ENCODE measurements at places on chromosomes 13 and 19.

DNA sequence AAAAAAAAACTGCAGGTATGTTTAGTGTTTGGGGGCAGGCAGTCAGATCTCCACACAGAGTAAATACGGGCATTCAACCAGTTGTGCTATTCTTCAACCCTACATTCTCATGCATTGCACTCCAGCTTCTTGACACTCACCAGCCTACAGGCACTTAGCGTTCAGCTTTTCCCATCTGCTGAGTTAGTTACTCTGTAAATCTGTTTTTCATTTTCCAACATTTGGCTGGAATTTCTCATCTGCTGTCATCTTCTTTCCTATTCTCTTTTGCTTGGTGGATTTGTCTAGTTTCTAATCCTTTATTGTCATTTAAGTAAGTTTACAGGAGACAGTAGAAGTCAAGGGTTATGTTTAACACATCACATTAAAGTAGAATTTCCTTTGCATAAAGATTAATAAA lies 1318.9 kb downstream of the OLFM4 start:
- DNase-seq = no peak

GRCh38 chr19:1483131-1483978 lies 4.3 kb upstream of the C19orf25 start:
- no peak for DNase-seq

DNA sequence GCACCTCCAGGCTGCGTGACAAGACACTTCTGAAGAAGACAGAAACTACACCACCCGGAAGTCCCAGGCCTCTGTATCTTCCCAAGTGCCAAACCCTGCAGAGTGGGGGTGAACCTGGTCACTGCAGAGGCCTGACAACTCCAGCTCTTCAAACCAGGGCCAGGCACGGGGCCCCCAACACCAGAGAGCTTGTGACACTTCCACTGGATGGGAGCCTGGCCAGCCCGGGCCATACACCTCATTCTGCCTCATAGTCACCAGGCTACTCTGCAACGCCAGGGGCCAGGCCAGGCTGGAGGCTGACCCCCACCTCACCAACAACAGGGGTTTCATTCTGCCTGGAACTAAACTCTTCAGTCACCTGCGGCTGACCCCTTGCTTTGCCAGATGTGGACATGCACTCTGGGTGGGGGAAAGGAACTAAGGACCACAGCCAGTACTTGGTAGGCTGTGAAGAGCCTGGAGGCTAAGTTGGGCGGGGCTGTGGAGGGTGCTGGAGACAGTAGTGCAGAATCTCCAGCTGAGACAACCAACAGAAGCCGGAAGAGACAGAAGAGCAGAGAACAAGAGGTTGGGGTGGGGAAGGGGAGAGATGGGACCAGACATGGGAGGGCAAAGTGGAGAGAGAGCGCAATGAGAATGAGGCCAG lies 23.0 kb downstream of the TUBA3C start:
- no peak for DNase-seq

- no peak for DNase-seq
These were observed 85.5 kb upstream of the TDRD3 start for GRCh38 chr13:60311527-60311926.

DNA sequence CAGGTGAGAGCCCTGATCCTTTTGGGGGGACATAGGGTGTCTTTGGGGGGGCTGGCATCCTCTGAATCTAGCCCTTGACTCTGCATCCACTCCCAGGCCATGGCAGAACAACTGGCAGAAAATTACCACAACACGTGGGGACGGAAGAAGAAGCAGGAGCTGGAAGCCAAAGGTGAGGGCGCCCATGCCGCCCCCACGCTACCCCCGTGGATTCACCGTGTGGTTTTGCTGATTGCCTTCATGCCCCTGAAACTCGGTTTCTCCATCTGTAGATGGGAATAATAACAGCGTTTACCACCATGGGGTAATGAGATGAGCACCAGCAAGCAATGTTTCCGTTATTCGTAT lies 72.9 kb downstream of the RYR1 start:
- no peak for DNase-seq
